Testis (tissue), 5 donors: ENCODE measurements at places on chromosomes 16 and 17.

DNA sequence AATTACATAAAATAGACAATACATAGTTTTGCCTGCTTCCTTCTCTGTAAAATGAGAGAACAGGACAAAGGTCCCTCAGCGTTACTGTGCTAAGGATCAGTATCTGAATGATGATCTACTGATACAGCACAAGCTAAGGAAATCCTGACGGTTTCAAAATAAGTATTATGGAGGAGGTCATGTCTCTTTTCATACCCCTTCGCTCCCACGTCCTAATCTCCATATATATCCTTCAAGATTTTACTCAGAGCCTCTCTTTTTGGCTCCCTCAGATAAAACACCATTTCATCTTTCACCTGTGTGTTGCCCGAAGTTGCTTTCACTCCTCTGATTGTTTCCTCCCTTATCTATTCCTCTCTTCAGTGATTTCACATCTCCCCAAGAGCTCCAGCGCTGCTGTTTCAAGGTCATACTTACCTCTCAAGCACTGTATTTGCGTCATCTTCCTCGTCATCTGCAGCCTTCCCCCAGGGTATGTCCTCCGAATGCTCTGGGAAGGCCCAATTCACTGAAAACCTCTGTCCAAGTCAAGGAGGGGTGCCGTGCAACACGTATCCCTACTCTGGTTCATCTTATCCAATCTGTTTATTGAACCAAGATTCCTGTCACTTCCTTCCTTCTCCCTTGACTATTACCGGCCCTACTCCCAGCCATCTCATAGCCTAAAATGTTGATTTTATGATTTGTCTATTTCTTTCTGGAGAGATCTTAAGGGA is 1.2 kb upstream of the BLTP2 start:
- DNase-seq = peak; percentile 74

- DNase-seq = no peak
Measured at GRCh38 chr17:5437721-5438317, 1.1 kb downstream of the C1QBP start.

DNA sequence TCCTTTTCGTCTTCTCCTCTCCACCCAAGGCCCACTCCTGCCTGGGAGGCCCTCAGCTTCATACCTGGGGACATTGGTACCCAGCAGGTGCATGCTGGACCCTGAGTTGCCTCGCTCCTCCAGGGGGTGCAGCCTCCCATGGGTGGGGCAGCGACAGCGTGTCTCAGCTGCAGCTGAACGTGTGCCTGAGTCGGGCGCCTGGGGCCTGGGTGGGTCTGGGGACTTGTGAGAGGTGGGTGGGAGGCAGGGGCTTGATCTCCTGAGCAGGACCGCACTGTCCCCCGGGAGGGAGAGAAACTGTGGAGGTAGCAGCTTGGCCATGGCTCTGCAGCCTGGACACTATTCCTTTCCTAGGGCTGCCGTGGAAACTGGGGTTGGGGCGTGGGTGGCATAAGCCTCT is 24.8 kb upstream of the ENGASE start:
- DNase-seq = no peak

- no peak for DNase-seq
Measured at GRCh38 chr16:31385680-31386079, 7.5 kb upstream of the ITGAD start.

- no peak for DNase-seq
Measured at GRCh38 chr16:1706386-1707192, 594 bp downstream of the MAPK8IP3 start.

DNA sequence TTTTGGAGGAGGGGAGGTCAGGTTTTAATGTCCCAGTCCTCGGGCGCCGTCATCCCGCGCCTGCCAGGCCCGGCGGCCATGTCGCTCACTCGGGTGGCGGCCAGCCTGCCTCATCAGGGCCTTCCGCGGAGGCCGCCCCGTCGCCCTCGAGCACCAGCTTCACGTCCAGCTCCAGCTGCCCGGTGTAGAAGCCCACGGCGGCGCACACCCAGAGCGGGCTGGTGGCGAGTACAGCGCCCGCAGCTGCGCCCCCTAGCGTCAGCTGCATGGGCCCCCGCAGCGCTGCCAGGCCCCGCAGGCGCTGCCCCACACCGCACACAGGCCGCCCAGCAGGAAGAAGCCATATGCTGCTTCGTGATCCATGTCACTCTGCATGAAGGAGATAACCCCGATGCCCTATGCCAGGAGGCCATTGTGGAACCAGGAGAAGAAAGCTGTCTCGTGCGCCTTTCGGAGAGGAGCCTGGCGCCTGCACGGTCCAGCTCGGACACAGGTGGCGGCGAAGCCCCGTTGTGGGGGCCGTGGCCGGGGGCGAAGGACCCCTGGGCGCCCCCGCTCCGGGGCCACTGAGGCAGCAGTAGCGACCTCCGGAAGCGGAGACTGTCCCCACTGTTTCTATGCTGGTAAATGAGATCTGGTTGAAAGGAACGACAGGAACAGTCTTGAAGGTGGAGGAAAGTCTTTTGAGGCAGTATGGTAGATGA is 9.6 kb downstream of the AP2B1 start:
- DNase-seq = peak; percentile 29

DNA sequence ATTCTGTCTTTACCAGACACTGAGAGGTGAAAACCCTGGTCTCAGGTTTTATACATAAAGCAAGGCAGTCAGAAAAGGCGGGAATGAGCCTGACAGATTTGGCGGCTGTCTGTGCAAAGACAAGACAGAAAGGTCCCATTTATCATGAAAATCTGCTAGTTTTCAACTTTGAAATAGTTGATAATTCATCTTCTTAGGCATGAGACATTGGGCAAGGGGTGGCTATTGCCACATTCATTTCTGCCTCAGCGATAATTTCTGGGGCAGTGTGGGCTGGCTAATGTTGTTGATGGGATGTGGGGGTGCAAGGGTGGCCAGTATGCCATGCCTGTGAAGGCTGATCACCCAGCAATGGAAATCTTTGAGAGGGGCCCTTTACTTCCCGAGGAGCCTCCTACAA is 173.8 kb upstream of the RPH3AL start:
- DNase-seq = no peak

DNA sequence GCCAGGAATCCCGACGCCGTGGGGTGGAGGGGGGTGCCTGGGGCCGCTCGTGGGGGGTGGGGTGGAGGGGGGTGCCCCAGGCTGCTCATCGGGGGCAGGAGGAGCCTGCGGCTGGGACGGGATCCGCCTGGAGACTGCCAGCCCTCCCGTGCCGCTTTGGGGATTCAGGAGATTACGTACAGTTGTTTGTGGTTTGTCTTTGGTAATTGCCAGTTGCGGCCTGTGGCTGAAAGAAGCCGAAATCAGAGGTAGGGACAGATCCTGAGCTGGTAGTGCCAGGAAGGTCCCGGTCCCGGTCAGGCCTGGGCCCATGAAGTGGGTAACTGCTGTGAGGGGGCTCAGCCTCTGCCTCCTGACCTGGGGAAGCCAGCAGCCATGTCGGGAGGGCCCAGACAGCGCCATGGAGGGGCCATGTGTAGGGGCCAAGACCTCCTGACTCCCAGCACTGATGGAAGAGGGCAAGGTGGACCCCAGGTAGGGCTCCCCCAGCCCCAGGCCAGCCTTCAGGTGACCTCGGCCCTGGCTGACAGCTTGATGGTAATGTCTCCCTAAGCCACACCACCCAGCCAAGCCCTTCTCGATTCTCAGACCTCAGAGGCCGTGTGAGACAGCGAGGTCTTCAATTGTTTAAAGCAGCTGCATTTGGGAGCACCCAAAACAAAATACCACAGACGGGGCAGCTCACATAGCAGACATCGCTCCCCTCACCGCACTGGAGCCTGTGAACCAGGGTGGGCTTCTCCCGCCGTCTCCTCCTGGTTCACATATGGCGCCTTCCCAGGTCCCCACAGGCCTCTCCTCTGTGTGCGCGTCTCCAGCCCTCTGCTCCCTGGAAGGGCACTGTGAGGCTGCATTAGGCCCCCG is 34.9 kb upstream of the SSTR5 start:
- no peak for DNase-seq

- no peak for DNase-seq
Measured at GRCh38 chr16:11726008-11726407, 16.6 kb downstream of the TXNDC11 start.

- DNase-seq = no peak
Measured at GRCh38 chr16:58109330-58109729, 19.9 kb downstream of the CFAP20 start.

DNA sequence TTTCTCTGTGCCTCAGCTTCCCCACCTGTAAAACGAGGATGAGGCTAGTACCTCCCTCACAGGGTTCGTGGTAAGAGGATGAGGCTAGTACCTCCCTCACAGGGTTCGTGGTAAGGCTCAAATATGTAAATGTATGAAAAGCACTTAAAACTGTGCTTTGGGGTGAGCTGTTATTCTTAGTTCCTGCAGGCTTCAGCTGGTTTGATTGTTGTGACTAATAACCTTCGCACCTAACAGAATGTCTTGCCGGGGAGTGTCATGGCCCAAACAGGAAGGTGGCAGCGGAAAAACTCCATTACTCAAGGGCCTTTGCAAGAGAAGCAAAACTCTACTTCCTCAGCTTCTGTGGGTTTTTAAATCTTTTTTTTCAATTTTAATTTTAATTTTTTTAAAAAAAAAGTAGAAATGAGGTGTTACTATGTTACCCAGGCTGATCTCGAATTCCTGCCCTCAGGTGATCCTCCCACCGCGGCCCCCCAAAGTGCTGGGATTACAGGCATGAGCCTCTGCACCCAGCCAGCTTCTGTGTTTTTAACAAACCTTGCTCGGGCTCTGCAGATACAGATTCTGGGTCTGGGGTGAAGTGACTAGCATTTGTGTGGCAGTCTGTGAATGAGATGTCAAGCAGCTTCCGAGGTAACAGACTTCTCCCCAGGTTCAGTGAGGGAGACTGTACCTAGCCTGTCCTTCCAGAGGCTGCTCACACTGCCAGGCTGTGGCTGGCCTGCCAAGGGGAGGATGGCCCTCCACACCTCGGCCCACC is 103.0 kb downstream of the RAB11FIP4 start:
- DNase-seq = no peak

DNA sequence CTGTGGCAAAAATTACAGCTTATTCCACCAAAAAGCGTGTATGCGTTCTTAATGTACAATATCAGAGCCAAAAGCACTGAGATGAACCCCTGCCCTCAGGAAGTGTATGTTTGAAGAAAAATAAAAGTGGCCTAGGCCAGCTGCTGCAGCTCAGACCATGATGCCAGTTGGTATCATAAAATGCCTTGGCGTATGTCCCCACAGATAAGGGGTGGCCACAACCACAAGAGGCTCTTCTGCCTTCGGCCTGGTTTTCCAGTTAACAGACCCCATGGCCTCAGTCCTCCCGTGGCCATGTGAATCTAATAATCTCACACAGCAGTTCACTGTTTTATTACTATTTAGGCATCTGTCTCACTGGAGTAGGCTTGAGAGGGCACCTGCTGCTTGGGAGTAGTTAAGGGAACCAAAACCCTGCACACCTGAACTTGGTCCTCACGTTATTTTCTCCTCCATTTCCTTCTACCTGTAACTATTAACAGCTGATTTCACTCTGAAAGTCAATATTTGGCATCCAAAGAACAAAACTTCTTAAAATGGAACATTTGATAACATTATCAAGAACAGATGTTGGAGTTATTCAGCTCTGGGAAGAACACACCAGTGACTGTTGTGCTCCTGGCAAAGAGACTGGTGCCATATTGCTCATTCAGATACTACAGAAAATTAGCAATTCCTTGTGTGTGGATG is 34.8 kb upstream of the ERN1 start:
- no peak for DNase-seq

GRCh38 chr17:59378675-59379074 is 47.2 kb downstream of the YPEL2 start:
- DNase-seq = no peak

DNA sequence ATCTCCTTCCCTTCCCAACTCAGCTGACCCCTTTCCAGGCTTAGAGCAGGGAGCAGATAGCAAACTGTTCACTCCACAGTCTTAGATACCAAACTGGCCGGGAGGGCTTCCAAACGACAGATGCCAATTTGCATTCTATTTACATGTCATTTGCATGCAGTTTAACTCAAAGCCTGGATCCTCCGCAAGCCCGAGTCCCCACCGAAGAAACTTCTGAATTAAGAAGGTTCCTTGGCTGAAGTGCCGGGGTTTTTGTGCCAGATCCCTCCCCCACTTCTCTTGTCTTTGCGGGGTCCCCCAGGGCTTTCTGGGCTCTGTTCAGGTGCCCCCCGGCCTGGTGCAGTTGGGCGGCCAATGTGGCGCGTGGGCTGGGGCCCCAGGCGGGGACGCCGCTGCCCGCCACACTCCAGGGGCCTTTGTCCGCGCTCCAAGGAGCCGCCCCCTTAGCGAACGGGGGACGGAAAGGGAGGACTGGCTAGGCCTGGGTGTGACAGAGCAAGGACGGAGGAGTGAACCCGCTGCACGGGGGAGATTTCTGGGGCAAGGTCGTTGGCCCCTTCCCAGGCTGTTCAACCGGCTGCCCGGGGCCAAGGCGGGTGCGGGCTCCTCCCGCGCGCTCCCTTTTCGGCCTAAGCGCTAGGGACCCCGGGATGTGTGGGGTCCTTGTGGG is 1.2 kb downstream of the GPRC5B start:
- DNase-seq = peak; percentile 86

DNA sequence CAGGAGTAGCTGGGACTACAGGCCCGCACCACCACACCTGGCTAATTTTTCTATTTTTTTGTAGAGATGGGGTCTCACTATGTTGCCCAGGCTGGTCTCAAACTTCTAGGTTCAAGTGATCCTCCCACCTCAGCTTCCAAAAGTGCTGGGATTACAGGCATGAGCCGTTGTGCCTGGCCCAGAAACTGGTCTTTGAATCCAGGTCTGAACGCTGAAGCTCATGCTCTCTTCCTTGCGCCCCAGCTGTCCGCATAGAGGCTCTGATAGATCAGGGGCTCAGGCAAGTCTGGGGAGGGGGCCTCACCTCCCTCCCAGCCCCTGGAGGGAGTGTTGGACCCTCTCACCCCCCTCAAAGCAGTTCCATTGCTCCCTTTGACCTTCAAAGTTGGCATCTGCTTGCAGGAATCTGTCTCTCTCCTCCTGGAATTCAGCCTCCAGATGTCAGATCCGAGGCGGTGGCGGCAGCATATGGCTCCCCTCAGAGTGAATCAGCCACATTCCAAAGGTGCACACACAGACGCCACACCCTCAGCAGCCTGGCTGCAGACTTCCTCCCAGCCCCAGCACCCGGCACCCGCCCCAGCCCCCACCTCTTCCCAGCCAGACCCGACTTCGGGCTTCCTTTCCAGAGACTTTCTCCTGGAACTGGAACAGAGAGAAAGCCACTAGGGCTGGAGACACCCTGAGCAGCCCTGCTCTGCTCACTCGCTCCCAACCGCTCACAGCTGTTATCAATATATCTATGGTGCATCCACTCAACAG is 16.9 kb upstream of the GLIS2 start:
- peak; percentile 35 for DNase-seq

GRCh38 chr17:1491443-1492248 is 840 bp downstream of the MYO1C start:
- DNase-seq = peak; percentile 52

DNA sequence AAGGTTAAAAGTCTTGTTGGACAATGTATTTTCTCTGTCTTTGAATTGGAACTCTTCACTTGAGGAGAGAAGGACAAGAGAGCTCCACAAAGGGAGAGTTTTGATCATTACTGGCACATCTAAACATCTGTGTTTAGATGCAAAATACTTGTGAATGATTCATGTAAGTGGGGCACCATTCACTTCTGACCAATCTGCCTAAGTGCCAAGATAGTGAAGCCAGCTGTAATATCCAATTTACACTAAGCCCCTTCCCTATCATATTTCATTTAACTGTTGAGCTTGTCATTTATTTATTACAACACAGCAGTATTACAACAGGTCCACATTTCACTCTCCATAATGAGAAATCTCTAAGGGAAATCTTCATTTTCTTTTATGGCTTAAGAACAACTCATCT is 832.3 kb upstream of the GOT2 start:
- no peak for DNase-seq
